ENCODE measurements at places on chromosomes 7 and 10. TPM values are rescaled to one million over a fixed set of nuclear protein-coding genes. Genes with fewer than 3 reads are reported as not detected.

The SGCE gene
- 87.5 TPM for total RNA-seq

The HOXA11 gene
- total RNA-seq = under 0.01 TPM

The CAV2 gene
- total RNA-seq = 79.1 TPM

The PLEKHS1 gene
- total RNA-seq = under 0.01 TPM

The FZD1 gene
- 29.8 TPM for total RNA-seq

The ST8SIA6 gene
- total RNA-seq = not detected

The PLPP4 gene
- 1.2 TPM for total RNA-seq

The MUC3A gene
- total RNA-seq = not detected

The TBRG4 gene
- 54.0 TPM for total RNA-seq

The TRIM50 gene
- not detected for total RNA-seq

The PRSS37 gene
- total RNA-seq = not detected

The PCGF5 gene
- 22.5 TPM for total RNA-seq

The BAG3 gene
- 17.0 TPM for total RNA-seq

The KCP gene
- 0.66 TPM for total RNA-seq

The ATOH7 gene
- total RNA-seq = not detected

The GJC3 gene
- total RNA-seq = not detected

The PAX4 gene
- not detected for total RNA-seq

The IL2RA gene
- total RNA-seq = not detected

The PRSS58 gene
- not detected for total RNA-seq

The CFAP69 gene
- total RNA-seq = 5.5 TPM

The UMAD1 gene
- total RNA-seq = 14.1 TPM

The ACTL6B gene
- total RNA-seq = not detected

The GIMAP4 gene
- 2.0 TPM for total RNA-seq

The POLR2J3 gene
- 33.3 TPM for total RNA-seq

The PPA1 gene
- total RNA-seq = 248 TPM

The BUB3 gene
- 133 TPM for total RNA-seq

The STRIP2 gene
- total RNA-seq = 5.1 TPM

The CDHR1 gene
- total RNA-seq = not detected

The AUTS2 gene
- total RNA-seq = 5.1 TPM

The PPP1R17 gene
- not detected for total RNA-seq

The EFCAB10 gene
- not detected for total RNA-seq

The OR2F2 gene
- total RNA-seq = not detected
